ENCODE measurements at places on chromosomes 11 and 22.

DNA sequence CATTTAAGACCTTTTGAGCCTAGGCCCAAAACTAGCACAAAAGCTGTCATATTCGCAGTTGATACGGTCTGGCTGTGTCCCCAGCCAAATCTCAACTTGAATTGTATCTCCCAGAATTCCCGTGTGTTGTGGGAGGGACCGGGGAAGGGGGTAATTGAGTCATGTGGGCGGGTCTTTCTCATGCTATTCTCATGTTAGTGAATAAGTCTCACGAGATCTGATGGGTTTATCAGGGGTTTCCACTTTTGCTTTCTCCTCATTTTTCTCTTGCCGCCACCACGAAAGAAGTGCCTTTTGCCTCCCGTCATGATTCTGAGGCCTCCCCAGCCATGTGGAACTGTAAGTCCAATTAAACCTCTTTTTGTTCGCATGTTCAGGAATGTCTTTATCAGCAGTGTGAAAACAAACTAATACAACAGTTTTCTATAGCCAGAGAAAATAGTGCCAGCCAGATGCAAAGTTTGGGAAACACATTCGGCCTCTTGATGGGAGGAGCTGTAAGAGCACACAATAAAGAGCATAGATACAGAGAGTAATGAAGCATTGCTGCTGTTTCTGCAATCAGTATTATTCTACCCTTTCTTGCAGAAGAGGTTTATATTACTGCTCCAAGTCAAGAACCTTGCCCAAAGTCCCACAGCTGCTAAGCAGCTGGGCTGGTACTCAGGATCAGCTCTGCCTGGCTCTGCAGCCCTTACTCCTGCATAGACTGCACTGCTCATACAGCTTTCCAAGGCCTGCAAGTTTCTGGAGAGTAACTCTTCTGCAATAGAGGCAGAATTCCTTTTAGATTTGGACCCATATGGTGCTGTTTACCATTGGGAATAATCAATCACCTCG is 2.0 kb upstream of the ZNF195 start:
- DNase-seq, result peak; percentile 33

DNA sequence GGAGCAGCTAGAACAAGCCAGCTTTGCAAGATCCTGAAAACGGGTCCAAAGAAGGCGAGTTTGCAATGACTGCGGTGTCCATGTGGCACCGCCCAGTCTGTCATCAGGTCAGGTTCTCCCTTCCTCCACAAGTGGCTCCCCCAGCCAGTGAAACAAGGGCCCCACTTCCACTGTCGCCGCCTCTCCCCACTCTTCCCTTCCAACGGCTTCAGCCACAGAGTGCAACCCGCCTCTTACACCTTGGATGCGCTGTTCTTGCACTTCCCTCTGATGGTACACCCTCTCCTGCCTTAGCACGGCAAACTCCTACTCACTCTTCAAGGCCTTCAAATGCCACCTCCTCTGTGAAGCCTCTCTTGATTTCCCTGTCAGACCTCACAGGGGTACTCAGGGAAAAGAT is 10.8 kb upstream of the TCF20 start:
- DNase-seq, result no peak

DNA sequence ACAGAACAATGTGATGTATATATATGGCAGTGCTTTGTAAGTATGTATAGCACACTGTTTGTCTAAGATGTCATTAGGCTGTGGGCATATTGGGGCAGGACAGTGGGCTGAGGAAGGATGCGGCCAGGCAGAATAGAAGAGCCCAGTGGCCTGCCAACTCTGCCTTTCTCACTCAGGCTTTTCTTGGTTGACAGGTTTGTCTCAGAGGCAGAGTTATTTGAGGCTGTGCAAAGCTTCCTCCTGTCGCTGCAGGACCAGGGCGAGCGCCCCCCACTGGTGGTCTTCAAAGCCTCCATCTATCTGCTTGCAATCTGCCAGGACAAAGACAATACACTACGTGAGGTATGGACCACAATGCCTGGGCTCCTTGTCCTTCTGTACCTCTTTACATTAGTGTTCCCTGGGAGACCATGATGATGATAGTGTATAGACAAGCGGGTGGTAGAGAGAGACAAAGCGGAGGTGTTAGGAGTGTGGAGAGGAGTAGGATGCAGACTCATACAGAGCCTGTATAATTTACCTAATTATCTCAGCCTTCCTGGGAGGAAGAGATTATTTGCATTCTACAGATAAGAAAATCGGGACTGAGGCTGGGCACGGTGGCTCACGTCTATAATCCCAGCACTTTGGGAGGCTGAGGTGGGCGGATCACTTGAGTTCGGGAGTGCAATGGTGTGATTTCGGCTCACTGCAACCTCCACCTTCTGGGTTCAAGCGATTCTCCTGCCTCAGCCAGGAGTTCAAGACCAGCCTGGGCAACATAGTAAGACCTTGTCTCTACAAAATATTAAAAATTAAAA is 37.3 kb upstream of the CCDC134 start:
- peak; percentile 45 for DNase-seq

DNA sequence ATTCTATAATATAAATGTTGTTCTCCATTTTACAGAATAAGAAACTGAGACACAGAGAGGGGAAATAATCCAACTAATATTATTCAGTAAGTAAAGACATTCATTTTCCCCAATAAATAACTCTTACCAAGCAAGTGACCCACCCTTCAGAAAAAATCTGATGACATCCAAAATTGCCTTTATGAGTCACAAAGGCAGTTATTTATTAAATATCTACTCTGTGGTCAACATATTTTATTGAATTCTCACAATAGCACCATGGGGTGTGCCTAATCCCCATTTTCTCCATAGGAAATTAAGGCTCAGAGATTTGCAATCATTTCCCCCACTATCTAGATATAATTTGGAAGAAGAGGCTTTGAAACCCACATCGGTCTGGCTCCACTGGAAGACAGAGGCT is 161.5 kb upstream of the ISX start:
- DNase-seq, result no peak

DNA sequence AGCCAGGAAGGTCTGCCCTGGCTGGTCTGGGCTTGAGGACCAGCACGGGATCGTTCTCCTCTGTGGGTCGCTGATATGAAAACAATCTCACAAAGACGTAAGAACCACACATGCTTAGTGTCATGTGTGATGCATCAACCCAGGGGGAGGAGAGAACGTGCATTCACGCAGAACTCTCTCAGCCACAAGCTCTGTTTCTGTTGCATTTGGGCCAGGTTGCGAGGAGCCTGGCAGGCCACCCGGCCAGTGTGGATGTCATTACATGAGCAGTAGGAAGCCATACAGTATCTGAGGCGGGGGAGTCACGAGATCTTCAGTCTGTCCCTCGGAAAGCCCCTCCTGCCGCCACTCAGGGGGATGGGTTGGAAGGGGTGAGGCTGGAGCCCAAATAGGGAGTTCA is 53.1 kb upstream of the KCNQ1OT1 start:
- no peak for DNase-seq

DNA sequence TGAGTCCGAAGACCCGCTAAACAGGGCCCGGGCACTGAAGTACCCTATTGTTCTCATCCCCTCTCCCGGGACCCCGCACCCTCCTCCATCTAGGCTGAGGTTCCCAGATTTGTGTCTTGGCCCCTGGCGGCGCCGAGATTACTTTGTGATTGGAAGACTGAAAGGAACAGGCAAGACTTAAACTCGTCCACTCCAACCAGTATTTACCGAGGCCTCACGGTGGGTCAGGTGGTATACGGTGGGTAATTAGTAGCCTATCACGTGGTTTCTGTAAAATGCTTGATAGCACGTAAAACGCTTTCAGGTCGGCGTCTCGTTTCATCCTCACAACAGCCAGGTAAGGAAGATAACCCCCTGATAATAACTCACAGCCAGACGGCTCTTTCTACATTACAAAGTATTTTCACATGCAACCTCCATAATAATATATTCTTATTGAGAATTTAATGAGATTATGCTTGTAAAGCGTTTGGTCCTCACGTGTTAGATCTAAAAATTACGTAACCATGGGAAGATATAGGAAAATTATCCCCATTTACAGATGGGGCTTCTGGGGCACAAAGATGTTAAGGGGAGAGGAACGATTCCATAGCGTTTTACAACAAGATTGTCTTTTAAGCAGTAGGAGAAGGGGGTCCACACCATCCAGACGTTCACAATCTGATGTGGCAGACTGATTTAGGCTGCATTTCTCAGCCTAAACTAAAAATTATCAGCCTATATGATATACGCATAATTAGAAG is 642 bp upstream of the PIK3C2A start:
- DNase-seq, result peak; percentile 80

DNA sequence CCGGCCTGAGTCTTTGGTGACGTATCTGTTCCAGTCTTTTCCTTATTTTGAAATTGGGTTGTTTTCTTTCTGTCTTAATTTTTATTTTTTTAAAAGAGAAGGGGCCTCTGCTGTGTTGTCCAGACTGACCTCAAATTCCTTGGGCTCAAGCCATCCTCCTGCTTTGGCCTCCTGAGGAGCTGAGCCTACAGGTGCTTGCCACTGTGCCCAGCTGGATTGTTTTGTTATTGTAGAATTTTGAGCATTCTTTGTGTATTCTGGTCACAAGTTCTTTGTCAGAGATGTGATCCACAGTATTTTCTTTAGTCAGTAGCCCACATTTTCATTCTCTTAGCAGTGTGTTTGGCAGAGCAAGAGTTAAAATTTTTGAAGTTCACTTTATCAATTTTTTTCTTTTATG is 100.1 kb downstream of the ATXN10 start:
- DNase-seq, result peak; percentile 60

- peak; percentile 74 for DNase-seq
These were observed 70.3 kb downstream of the MAML2 start for GRCh38 chr11:96272529-96273222.

DNA sequence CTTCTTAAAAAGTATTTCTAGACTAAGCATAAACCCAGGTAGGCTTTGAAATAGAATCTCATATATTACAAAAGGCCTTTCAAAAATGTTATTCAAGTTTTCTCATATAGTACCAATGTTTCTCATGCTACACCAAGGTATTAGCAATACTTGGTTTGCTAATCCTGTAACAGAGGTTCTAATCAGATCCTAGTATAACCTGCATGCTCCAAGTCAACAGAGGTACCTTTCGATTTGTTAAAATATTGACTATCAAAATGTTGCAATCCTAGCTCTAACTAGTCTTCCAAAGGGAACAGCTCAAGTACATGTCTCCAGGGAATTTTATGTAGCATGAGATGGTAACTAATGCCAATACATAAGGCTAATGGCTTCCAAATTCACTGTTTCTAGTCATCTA is 98.1 kb upstream of the APOA1 start:
- no peak for DNase-seq

DNA sequence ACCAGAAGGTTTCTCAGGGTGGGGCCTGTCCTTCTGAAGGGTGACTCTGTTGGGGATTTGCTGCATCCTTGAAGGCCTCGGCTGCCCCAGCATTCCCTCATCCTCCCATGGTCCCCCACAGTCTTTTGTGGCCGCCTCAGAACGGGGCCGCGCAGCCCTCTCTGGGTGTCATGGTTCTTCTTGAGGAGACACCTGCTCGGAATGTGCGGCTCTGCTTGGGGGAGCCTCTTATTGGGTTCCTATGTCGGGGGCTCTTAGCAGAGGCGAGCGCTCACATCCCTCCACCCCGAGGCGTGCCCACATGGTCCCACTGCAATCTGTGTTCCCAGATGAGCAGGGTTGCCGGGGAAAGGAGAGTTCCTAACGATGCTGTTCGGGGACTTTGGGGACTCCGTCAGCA is 1008.4 kb downstream of the BRD1 start:
- DNase-seq, result no peak

DNA sequence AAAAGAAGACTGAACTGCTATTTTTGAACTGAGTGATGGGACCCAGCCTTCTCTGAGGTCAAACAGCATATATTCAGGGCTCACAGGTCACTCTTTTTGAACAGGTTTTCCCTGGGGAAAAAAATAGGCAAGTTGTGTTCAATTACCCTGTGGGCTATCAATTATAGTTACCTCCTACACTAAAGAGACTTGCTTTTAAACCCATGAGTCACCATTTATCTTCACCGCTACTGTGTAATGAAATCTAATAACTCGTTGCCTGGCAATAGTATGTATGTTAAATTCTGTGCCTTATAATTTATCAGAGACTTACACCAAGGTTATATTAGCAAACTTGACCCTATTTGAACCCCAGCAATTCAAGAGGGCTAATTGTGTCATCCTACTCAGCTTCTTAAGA is 98.5 kb downstream of the CYP2R1 start:
- no peak for DNase-seq

DNA sequence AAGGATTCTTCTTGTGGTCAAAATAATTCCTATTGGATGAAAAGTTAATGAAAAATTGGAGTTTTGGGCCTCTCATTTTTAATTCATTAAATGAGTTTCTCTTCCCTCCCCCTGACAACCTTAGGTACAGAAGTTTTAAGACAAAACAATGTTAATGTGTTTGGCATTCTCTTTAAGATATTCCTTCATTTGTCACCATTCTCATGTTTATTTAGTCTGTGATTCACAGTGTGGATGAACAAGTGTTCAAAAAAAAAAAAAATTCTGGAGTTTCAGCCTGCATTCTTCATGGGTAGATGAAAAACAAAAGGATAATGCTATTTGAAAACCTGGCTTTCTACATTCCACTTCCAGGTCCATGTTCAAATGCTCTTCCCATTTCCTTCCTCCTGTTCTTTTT is 172.6 kb upstream of the LUZP2 start:
- peak; percentile 41 for DNase-seq

DNA sequence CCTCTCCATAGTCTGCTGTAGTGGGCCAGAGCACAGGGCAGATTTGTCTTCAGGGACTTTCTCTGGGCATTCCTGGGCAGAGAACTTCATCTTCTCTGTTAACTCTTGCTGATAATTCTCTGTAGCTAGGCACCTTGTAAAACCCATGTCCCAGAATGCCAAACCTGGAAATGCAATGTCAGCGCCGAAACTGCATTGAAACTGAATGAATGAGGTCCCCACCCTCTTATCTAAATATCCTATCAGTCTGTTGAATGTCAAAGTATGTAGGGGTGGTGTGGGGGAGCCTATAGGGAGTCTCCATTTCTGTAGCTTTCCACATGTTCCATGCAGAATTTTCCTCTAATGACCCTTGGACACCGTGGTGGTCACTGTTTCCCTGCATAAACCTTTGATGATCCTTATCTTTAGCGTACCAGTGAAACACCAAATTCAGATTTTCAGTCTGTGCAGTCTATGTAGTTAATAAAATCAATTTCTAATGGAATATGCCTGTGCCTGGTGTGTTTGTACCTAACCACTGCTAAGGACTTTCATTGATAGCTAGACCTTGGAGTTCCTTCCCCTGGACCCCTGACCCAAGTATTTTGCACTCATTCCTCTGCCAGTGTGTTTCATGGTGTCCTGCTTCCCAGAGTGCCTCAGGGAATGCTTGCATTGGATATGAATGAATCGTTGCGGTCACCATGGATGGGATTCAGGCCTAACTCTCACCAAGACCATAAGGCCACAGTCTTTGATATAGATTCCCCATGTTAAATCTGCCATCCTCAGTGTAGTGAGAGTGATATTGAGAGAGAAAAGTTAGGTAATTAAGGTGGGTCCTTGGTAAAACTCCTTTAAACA is 2.5 kb upstream of the CABIN1 start:
- DNase-seq, result no peak

Data from choroid plexus epithelial cell (primary cell).